ENCODE measurements at places on chromosomes 7 and 10.

GRCh38 chr7:98294798-98295382, 13.4 kb downstream of the BRI3 start:
- DNase-seq, result peak; percentile 68

DNA sequence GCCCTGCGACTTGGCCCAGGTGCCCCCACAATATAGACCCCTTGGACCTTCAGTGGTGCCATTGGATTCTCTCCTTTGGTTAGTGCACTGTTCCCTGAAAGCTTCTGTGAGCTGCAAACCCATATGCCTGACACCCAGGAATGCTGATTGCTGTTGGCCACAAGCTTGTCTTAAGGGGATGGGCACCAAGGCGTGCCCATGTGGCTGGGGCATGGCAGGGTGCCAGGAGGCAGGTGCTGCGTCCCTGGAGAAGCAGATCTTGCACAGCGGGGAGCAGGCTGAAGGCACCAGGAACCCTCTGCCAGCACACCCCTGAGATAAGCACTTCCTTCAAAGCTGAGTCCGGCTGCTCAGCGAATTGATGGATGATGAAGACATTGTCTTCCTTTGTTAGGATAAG, 411.8 kb downstream of the SDK1 start:
- no peak for DNase-seq

- DNase-seq, result no peak
Measured at GRCh38 chr10:116538456-116538855, 7.3 kb upstream of the PNLIP start.

GRCh38 chr7:457814-458510, 61.7 kb downstream of the PDGFA start:
- DNase-seq, result no peak

DNA sequence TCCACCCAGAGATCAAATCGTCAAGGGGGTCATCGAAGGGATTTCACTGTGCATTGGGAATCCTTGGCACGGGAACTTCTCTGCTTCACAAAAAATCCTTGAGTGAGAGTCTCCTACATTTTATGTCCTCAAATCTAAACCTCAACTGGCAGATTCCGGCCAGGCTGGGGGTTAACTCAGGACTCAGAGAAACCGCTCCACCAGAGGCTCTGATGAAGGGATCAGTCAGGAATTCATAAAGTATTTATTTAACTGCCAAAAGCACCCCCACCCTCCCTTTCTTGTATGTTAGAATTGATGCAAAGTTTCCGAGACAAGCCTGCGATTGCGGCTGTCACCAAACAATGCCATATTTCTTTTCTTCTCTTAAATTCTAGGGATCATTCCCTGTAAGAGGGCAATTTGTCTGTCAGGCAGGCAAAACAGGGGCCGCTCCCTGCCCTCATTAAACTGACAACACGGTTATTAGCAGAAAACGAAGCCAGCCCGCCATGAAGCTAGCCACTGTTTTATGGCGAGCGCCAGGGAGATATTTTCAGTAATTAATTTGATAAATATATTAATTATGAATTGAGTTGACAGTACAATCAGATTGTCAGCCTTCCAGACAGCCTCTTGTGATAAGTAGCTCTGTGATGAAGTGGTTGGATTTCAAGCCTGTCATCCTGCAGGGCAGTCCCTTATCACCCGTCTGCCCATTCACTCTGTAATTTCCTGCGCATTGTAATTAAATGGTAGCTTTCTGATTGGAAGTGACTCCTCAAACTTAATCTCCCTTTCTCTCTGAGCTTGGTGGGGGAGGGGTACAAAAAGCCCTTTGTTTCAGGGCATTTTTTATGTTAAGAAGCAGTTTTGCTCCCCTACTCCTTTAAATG, 153.0 kb upstream of the GPR26 start:
- no peak for DNase-seq

DNA sequence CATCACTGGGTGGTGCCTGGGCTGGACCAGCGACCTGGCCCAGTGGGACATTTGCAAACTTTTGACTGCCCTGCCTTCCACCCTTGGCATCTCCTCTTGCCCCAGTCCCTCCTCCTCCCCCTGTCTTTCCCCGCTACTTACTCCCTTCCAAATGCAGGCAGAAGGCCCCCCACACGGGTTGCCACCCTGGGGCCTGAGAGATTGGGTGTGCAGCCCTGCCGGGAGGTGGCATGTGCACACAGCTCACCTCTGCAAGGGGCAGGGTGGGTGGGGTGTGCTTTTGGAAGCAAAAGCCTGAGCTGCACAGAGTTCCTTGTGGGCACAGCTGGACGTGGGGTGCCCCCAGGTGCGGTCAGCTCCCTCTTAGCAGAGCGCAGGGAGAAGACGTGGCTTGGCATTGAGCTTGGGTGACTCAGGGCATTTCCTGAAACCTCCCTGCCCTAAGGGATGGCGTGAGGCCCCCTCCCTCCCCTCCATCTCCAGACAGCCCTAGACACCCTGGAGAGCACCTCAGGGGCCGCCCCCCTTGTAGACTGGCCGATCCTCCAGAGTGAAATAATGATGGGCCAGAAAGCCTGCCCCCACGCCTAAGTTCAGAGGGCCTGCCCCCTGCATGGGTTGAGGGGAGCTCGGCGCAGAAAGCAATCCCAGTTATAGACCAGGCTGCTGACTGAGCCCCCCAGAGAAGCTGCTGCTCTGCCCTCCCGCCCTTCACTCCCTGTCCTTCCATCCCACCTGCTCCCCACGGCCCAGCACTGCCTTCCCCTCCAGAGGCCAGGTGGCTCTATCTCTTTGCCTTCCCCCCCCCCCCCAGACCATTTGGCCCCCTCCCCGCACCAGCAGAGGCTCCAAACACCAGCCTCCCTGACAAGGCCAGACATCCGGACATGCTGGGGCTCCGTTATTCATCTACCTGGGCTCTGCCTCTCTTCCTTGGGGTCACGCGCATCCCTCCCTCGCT, 2.3 kb upstream of the SHH start:
- DNase-seq, result no peak

DNA sequence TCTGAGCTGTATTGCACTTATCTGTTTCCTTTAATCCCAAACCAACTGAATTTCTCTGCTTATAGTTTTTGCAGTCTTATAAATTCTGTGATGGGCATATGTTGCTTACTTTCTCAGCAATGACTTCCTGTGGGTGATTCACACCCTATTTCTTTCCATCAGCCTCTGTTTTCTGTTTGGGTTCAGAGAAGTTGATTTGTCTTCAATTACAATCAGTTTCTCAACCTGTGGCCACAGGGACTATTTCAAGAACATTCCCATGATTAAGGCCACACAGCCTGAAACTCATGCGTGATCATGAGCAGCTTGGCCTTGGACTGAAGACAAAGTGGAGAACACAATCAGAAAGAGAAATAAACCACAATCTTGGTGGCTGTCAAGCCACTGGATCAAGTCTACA, 1174.6 kb upstream of the C7orf33 start:
- DNase-seq, result no peak

- DNase-seq, result no peak
Measured at GRCh38 chr7:118183428-118183785, 557 bp upstream of the LSM8 start.

- no peak for DNase-seq
Measured at GRCh38 chr10:16799621-16800020, 17.6 kb downstream of the RSU1 start.

- no peak for DNase-seq
Measured at GRCh38 chr7:159084069-159084801, 60.4 kb downstream of the VIPR2 start.

- DNase-seq, result no peak
Measured at GRCh38 chr7:21641546-21641945, 98.7 kb downstream of the DNAH11 start.

DNA sequence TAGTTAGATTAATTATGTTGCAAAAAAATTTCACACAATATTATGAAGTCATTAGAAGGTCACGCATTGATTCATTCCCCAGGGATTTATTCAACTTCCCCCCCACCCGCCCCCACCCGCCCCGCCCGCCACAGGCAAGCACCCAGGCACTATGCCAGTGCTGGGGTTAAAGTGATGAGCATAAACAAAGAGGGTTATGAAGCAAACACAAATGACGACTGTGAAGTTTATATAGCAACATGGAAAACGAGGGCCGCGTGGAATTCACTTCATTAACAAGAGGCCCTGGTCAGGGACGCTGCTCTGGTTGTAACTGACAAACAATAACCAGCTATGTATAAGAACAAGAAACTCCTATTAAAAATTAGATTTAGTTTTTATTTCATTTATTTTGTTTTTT, 656.5 kb upstream of the COBL start:
- DNase-seq, result no peak

- no peak for DNase-seq
Measured at GRCh38 chr10:111698711-111699110, 484.9 kb downstream of the GPAM start.

GRCh38 chr7:2083362-2083761, 149.4 kb downstream of the MAD1L1 start:
- no peak for DNase-seq

GRCh38 chr10:80700252-80700651, 162.6 kb downstream of the SH2D4B start:
- DNase-seq, result no peak

DNA sequence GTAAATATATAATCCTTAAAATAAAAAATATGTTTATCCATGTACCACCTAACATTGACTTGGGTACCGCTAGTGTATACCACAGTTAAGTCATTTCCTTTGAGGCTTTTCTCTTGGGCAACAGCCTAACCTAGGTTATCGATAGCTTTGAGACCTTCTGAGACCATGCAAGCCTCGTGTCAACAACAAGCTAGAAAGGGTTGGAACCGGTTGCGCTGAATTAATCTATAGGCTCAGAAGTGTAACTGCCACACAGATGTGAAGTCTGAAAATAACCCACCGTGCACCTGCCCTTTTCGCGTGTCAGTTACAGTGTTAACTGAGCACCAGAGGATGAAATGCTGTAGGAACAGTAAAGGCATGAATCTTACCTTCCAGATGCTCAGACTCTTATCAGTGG, 59.8 kb downstream of the ARID5B start:
- DNase-seq, result no peak

DNA sequence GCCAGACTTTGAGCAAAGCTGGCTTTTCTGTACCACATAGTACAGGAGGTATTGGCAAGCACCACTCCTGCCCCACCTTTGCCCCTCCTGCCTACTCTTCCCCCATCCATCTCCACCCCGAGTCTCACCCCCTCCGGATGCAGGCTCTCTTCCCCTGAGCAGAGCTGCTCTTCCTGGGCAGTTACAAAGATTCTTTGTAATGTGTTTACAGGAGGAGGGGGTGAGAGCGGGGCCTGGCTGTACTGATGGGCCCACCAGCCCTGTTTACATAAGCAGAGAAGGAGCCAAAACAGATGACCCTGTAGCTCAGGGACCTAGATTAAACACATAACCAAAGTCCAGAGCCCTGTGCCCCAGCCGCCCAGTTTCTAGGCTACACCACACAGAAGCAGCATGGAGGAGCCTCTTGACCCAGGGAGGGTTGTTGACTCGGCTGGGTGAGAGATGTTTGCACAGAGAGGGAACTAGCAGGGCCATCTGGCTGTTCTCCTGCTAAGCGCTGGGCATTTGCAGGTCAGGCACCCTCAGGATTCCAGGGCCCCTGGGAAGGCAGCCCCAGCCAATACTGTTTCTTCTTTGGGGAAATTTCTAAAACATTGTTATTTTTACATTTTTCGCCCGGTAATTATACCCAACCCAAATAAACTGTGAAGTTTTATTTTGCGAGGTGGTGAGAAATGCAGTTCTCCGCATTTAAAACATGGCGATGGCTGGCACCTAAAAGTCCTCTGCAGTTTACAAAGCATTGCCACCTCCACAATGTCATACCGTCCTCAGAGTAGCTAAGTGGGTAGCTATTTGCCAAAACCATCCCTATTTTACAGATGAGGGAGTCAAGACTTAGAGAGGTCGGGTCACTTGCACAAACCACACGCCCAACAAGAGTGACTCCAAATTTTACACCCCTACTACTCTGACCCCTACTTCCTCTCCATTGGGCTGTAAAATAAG, 11.4 kb upstream of the ZKSCAN1 start:
- DNase-seq, result no peak

DNA sequence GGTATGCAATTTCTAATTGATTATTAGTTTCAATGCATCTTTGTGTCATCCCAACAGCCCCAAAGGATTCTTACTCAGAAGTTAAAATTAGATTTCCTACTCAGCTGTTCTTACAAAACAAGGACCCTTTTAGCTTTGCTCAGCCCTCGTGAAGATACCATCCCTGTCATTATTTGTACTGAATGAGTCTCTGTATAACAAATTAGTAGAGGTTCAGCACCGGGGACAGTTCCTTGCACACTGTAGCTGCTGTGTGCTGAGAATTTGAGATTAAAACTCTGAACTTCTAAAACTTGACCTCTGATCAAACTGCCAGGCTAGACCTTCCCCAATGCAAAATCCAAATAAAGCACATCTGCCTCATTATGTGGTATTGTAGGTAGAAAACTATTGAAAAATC, 299.1 kb downstream of the LHFPL3 start:
- no peak for DNase-seq

DNA sequence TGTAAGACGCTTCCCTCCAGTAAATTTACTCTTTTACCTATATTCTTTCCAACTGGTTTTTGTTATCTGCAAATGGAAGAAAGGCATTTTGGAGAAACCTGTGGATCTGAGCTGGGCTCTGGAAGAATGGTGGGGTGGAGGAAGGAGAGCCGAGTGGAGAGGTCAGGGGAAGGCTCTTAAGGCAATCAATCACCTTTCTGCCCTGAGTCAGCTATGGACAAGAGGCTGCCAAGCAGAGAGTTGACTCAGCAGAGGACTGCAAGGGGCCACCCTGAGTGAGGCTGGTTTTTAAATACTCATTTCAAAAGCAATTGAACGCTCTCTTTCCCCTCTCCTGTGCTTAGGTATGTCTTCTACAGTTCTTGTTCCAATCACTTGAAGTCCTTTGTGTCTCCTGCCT, 81.8 kb downstream of the SPAG6 start:
- DNase-seq, result no peak

GRCh38 chr7:146115548-146115850, 1.1 kb upstream of the CNTNAP2 start:
- DNase-seq, result no peak

DNA sequence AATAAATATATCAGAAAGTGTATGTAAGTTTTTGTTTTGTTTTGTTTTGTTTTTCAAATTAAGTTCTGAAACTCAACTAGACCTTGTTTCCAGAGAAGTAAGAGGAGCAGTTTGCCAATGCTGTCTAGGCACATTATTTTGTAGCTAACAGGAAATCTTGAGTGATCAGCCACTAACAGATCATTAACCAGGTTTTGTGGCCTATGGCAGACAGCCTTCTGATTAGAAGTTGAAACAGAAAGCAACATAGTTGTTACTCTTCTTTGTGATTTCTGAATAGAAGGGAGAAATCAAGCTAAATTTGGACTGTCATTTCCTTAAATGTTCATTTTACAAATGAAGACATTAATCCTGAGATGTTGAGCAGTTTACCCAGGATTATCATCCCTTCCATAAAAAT, 142.6 kb downstream of the PLXDC2 start:
- no peak for DNase-seq

DNA sequence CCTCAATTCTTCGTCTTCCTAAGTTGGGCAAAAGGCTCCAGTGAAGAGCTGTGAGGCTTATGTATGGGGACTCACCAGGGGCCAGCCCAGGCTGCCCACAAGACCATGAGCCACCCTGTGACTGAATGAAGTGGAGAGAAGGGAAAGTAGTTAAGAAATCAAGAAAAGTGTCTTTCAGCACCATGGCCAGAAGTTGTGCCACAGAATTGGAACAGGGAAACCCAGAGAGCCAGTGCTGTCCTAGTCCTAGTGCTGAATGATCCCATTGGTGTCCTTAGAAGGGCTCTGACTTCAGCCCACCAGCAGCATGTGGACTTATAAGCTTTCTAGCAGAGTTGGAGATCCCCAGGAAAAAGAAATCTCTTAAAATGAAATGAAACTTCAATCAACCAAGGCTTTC, 37.0 kb upstream of the CCSER2 start:
- peak; percentile 7 for DNase-seq

GRCh38 chr10:35643151-35644049, 1.3 kb upstream of the FZD8 start:
- DNase-seq, result peak; percentile 83

- DNase-seq, result no peak
Measured at GRCh38 chr10:32150532-32151101, 94.4 kb upstream of the KIF5B start.

Data from right kidney (tissue), 9 donors.